Left ventricle myocardium inferior (tissue), 1 donor: ENCODE measurements at places on chromosomes 11 and 22. TPM values are rescaled to one million over a fixed set of nuclear protein-coding genes. Genes with fewer than 3 reads are reported as not detected.

Gene TRIM29
- total RNA-seq, result not detected

Gene APOA4
- not detected for total RNA-seq

Gene SEPTIN3
- total RNA-seq, result not detected

Gene BRSK2
- 0.52 TPM for total RNA-seq

Gene DGAT2
- total RNA-seq, result 6.9 TPM

Gene DMC1
- total RNA-seq, result 1.0 TPM
